ENCODE measurements at places on chromosomes 13 and 19. TPM values are rescaled to one million over a fixed set of nuclear protein-coding genes. Genes with fewer than 3 reads are reported as not detected.

DNA sequence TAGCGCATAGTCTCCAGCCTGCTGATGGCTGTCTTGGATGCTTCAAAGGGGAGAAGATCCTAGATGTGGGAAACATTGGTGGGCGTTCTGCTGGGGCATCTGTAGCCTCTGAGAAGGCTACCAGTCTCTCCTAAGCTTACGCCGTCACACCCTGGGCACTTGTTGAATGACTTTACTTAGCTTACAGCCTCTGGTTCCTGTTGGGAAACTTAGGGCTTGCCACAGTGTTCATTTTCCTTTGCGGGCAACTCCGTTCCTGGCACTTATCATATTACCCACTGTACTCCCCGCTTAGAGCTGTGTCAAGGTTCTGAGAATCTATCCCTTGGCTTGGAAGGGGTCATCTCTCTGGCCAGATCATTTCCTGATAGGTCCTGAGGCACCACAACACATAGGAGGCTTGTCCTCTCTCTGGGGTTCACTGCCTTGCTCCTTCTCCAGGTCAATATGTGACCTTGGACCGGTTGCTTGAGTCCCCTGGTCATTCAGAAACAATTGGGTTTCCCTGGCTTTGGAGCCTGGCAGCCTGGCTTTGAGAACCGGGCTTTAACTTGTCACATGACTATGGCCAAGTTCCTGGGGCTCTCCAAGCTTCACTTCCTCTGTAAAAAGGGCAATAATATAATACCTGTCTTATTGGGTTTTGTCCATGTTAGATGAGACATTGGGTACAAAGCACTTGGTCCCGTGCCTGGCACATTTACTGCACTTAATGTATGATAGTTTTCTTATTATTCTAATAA lies 20.5 kb upstream of the ALOX5AP start:
- peaks cover 1% of the 10 kb centered on the region for H3K27me3 ChIP-seq
- peaks cover 17% of the 10 kb centered on the region for H3K4me1 ChIP-seq
- no peak overlapping the region for H3K27ac ChIP-seq
- DNase-seq: no peak

DNA sequence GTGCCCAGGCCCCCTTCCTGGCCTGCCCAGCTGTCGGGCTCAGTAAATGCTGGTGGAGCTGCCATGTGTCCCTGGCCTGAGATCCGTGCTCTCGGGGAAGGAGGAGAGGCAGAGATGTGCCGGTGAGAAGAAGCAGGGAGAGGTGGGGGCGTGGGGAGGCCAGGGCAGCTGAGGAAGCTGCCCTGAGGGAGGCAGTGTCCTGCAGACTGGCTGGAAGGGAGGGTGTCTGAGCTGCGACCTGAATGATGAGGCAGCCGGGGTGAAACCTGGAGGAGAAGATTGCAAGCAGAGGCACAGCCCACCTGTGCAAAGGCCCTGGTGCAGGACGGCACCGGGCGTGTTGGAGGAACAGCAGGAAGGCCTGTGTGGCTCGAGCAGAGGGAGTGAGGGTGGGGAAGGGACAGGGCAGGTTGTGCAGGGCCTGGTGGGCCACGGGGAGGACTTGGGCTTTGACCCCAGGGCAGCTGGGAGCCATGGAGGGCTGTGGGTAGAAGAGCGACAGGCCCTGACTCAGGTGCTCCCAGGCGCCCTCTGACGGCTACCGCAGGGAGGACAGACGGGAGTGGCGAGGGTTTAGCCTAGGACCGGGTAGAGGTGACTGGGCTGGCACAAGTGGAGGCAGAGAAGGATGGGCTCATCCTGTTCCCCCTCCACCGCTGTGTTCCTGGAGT lies 14.0 kb upstream of the CELF5 start:
- DNase-seq: peak; percentile 90
- H3K36me3 ChIP-seq: peaks cover 14% of the 10 kb centered on the region

DNA sequence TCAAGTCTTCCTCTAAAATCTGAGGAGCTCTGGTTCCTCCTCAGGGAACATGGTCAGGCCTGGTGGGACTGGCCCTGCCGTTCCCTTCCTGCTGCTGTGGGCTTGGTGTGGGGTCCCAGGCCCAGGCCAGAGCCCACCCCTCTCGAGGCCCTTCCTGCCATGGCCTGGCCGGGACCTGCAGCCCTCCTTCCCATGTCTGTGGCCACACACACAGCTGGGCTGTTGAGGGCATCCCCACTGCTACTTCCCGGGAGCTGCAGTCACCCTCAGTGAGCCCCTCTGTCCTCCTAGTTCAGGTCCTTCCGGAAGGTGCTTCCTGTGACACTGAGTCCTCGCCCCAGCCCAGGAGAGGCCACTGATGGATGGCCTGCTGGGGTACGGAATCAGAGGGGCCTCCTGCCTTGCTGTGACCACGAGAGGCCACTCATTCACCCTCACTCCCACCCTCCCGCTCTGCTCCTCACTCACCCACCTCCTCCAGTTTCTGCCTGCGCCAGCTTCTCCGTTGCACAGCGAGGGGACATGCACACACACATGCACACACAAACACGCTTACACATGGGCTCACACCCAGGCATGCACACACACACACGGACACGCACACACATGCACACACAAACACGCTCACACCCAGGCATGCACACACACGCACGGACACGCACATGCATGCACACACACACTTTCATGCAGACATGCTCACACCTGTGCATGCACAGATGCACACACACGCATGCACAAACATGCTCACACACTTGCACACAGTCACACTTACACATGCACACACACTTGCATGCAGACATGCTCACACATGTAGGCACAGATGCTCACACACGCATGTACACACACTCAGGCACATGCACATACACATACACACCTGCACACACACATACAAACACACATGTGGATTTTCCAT lies 7.3 kb upstream of the MCF2L start:
- H3K27ac ChIP-seq: no peak overlapping the region
- H3K4me3 ChIP-seq: no peak overlapping the region
- H3K36me3 ChIP-seq: no peaks in the 10 kb centered on the region
- DNase-seq: no peak

- H3K27me3 ChIP-seq: peaks cover 2% of the 10 kb centered on the region
- DNase-seq: peak; percentile 67
- H3K4me3 ChIP-seq: no peak overlapping the region
- no peak overlapping the region for H3K27ac ChIP-seq
These were observed 21.1 kb downstream of the ZNF473 start for GRCh38 chr19:50046649-50047503.

DNA sequence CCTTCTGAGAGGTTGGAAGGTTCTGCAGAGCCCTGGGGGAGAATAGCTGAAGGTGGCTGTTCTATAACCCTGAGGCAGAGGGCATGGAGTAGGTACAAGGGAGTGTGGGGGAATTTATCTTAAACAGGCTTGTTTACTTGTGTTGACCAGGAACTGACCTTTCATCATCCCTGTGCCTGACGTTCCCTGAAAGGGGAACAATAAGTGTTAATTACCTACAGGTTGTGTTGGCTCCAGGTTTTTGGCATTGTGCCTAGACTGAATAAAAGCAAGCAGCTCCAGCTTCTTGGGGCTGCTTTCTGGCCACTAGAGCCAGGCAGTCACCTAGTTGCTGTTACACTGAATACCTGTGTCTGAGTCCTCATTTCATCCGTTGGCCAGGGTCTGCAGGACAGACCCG lies 60.0 kb downstream of the ZNF627 start:
- no peaks in the 10 kb centered on the region for H3K27me3 ChIP-seq
- no peak overlapping the region for H3K27ac ChIP-seq
- no peaks in the 10 kb centered on the region for H3K4me1 ChIP-seq
- H3K36me3 ChIP-seq: peaks cover 22% of the 10 kb centered on the region

DNA sequence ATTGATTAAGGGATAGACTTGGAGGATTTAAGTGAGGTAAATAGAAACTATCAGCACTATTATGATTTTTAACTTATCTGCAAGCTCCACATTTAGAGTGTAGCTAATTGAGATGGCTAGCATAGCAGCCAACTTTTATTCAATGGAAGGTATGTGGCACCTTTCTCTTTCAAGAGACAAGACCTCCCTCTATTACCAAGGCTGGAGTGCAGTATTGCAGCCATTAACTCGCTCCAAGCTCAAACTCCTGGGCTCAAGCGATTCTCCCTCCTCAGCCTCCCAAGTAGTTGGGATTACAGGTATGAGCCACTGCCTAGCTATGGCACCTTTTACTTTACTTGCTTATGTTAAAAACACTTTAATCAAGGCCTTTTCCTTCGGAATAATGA lies 8.2 kb downstream of the TPT1 start:
- H3K4me1 ChIP-seq: peaks cover 74% of the 10 kb centered on the region
- no peak overlapping the region for H3K4me3 ChIP-seq
- no peak for DNase-seq
- H3K27ac ChIP-seq: no peak overlapping the region
- peaks cover 48% of the 10 kb centered on the region for H3K36me3 ChIP-seq

DNA sequence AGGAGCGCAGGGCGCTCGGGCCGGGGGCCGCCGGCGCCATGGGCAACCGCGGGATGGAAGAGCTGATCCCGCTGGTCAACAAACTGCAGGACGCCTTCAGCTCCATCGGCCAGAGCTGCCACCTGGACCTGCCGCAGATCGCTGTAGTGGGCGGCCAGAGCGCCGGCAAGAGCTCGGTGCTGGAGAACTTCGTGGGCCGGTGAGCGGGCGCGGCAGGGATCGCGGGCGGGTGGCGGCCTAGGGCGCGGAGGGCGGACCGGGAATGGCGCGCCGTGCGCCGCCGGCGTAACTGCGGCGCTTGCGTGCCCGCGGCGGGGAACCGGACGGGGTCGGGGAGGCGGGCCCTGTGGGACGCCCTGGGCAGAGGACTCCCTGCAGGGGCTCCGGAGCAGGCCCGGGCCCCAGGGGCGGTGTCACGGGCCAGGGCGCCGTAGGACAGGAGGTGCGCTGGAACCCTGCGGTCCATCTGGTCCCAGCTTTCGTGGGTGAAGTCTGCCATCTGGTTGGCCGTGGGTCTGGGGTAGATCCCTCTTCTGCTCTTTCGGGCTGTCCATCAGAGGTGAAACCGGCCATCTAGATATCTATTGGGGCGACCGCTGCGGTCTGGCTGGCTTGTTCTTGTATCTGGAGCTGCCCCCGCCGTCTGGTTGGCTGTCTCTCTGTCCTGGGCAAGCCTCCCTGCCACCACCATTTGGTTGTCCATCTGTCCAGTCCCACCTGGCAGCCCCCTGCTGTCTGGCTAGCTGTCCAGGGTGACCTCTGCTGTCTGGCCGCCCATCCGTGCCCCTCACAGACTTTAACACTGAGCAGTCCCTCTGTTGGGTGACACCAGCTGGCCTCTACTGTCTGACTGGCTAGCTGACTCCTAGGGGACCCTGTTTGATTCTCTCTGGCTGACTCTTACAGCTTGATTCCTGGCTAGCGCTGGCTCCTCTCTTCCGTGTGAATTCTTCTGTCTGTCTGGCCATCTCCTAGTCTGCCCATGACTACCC lies 622 bp downstream of the DNM2 start:
- peak overlapping the region; percentile 99 for H3K4me3 ChIP-seq
- peak overlapping the region; percentile 83 for H3K27ac ChIP-seq
- H3K4me1 ChIP-seq: peaks cover 25% of the 10 kb centered on the region
- peak; percentile 86 for DNase-seq
- H3K36me3 ChIP-seq: peaks cover 23% of the 10 kb centered on the region

- peaks cover 17% of the 10 kb centered on the region for H3K27me3 ChIP-seq
- no peak overlapping the region for H3K27ac ChIP-seq
- no peak overlapping the region for H3K4me3 ChIP-seq
- H3K4me1 ChIP-seq: peaks cover 2% of the 10 kb centered on the region
These were observed 2.9 kb upstream of the CERS1 start for GRCh38 chr19:18898607-18899408.

Gene SOX21
- total RNA-seq: not detected

Gene OLFM4
- not detected for total RNA-seq

Gene C19orf53
- total RNA-seq: 142 TPM

Measured in activated CD4-positive, alpha-beta T cell treated with anti-CD3 and anti-CD28 coated beads, Interleukin-2, amount 10 ng/mL, durations not matched to agents 24 days and 14 days (primary cell).